Dermis lymphatic vessel endothelial cell (primary cell): ENCODE measurements at places on chromosomes 2 and 18. TPM values are rescaled to one million over a fixed set of nuclear protein-coding genes. Genes with fewer than 3 reads are reported as not detected.

The ARHGAP28 gene
- 0.87 and 1.1 TPM in 2 replicates for total RNA-seq

The ASAP2 gene
- 30.5 and 36.2 TPM in 2 replicates for total RNA-seq

The OXER1 gene
- total RNA-seq, result not detected in 2 replicates

The SCN2A gene
- under 0.01 TPM in 1 of 2 replicates, not detected in the other for total RNA-seq

The SERPINB10 gene
- not detected in 2 replicates for total RNA-seq

The ADAM23 gene
- 0.22 and 0.69 TPM in 2 replicates for total RNA-seq

The PMAIP1 gene
- 10.5 and 12.9 TPM in 2 replicates for total RNA-seq

The CFC1 gene
- total RNA-seq, result not detected in 2 replicates

The CENPA gene
- total RNA-seq, result 2.2 and 3.4 TPM in 2 replicates

The IL18R1 gene
- total RNA-seq, result under 0.01 and 0.43 TPM in 2 replicates

The IL1F10 gene
- total RNA-seq, result not detected in 2 replicates

The HOXD1 gene
- total RNA-seq, result 5.9 and 10.0 TPM in 2 replicates

The OTX1 gene
- 0.09 and 0.11 TPM in 2 replicates for total RNA-seq

The CTNNA2 gene
- not detected in 2 replicates for total RNA-seq

The CD226 gene
- total RNA-seq, result 1.2 and 1.5 TPM in 2 replicates

The RAMP1 gene
- not detected in 2 replicates for total RNA-seq

The SP9 gene
- not detected in 2 replicates for total RNA-seq

The NEU4 gene
- under 0.01 TPM in 1 of 2 replicates, not detected in the other for total RNA-seq

The SPDYA gene
- 0.33 and 0.52 TPM in 2 replicates for total RNA-seq

The REG1B gene
- total RNA-seq, result not detected in 2 replicates

The MTIF2 gene
- total RNA-seq, result 23.3 and 35.2 TPM in 2 replicates

The DPYSL5 gene
- not detected in 2 replicates for total RNA-seq

The TIA1 gene
- total RNA-seq, result 107 and 154 TPM in 2 replicates

The SCN3A gene
- 0.69 and 14.8 TPM in 2 replicates for total RNA-seq

The MYO5B gene
- total RNA-seq, result 0.17 TPM in 1 of 2 replicates, not detected in the other

The SKOR2 gene
- not detected in 2 replicates for total RNA-seq

The SLC9A2 gene
- not detected in 2 replicates for total RNA-seq

The ERLEC1 gene
- total RNA-seq, result 66.2 and 71.4 TPM in 2 replicates

The ANKRD30B gene
- under 0.01 TPM in 1 of 2 replicates, not detected in the other for total RNA-seq

The KIF5C gene
- total RNA-seq, result under 0.01 and 0.09 TPM in 2 replicates

The ELOA2 gene
- total RNA-seq, result not detected in 2 replicates

The IL1R2 gene
- 0.26 and 0.33 TPM in 2 replicates for total RNA-seq

The UGT1A8 gene
- not detected in 2 replicates for total RNA-seq

The C1QL2 gene
- not detected in 2 replicates for total RNA-seq

The LYG2 gene
- not detected in 2 replicates for total RNA-seq

The ARID5A gene
- total RNA-seq, result 16.2 and 19.9 TPM in 2 replicates

The ENOSF1 gene
- total RNA-seq, result 28.2 and 29.8 TPM in 2 replicates

The AGXT gene
- total RNA-seq, result not detected in 2 replicates

The FN1 gene
- total RNA-seq, result 250 and 543 TPM in 2 replicates

The MC2R gene
- total RNA-seq, result not detected in 2 replicates

The MAB21L4 gene
- not detected in 2 replicates for total RNA-seq

The XIRP2 gene
- total RNA-seq, result under 0.01 and 0.09 TPM in 2 replicates

The GAD1 gene
- total RNA-seq, result 0.52 and 0.76 TPM in 2 replicates

The ATL2 gene
- 48.0 and 62.0 TPM in 2 replicates for total RNA-seq

The LOXHD1 gene
- total RNA-seq, result 0.11 and 0.26 TPM in 2 replicates

The DSG4 gene
- total RNA-seq, result not detected in 2 replicates
